ENCODE measurements at places on chromosomes 2 and 18.

- no peak for DNase-seq
These were observed 21.3 kb upstream of the ICOS start for GRCh38 chr2:203915256-203915655.

DNA sequence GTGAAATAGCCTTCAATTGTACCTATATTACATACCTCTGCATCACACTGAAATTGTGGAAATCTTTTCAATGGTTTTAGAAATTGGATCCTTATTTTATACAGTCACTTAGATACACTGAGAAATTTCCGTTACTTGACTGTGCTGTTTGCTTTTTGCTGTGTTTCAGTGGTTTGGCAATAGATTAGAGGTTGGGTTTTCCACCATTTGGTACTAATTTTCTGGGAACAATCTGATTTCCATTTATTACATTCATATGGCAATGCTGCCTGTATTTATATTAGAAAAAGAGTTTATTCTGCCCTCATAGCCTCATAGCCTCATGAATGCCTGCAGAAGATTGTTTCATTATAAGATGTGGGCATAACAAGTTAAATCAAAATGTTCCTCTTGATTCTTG is 285.0 kb downstream of the GULP1 start:
- no peak for DNase-seq

DNA sequence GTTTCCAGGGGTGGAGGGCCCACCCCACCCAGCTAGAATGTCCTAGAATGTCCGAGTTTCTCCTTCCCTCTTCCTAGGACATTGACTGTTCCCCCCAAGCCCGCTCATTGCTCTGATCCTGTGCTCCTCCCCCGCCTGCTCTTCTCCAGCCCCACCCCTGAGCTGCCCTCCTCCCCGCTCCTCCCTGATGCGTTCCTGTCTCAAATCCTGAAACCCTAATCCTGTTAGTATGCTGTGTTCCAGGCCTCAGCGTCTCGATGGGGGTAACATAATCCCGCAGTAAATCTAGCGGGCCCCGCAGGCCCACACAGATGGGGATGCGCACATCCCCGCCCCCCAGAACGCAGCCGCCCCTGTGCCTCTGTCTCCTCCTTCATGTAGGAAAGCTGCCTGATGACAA is 51.3 kb downstream of the NRP2 start:
- DNase-seq, result no peak

DNA sequence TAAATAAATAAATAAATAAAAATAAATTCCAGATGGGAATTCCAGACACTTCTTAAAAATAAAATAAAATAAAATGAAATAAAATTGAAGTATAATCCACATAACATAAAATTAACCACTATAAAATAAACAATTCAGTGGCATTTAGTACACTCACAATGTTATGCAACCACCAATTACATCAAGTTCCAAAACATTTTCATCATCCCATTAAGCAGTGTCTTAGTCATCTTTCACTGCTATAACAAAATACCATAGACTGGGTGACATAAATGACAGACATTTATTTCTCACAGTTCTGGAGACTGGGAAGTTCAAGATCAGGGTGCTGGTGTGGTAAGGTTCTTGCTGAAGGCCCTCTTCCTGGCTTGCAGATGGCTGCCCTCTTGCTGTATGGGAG is 22.6 kb upstream of the PROKR1 start:
- DNase-seq, result no peak

GRCh38 chr18:70025580-70025979 is 77.9 kb upstream of the CD226 start:
- no peak for DNase-seq

- no peak for DNase-seq
These were observed 150.1 kb upstream of the RIOK3 start for GRCh38 chr18:23302851-23303527.

- no peak for DNase-seq
These were observed 1579.5 kb downstream of the LRP1B start for GRCh38 chr2:140551287-140551686.

DNA sequence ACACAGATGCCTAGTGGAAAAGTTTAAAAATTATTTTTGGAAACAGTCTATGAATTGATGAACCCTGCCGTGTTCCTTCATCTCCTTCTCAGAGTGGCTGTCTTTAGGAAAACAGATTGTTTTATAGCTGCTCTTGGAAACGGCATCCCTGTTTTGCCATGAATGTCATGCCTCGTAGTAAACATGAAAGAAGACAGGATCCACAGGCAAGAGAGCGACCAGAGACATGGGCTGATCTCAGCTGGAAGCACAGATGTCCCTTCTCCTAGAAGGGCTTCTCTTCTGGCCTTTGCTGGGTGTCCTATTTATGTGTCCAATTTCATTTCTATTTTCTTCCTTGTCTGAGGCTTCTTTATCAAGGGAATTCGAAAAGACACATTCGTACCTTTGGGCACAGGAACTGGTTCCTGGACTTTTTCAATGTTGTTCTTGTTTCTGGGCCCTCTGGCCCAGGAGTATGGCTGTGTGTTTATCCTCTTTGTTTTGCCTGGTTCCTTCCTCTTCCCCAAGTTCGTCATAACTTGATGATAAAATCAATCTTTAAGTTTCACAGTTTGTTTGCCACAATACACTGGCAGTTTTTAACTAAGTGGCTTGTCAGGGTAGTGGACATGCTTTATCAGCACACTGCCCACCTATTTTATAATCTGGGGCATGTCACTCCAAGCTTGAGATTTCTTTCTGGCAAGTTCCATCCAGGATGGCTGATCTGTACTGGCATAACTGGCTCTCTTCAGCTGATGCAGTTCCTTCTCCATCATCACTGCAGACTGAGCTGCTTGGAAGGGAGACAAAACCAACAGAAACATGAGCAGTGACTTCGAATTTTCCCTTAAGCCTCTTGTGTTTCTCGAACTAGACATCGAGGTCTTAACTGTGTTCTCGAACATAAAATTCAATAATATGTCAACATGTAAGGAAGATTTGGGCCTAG is 63.2 kb upstream of the MGAT4A start:
- no peak for DNase-seq

- no peak for DNase-seq
These were observed 667.6 kb upstream of the ACVR2A start for GRCh38 chr2:147177071-147177857.

DNA sequence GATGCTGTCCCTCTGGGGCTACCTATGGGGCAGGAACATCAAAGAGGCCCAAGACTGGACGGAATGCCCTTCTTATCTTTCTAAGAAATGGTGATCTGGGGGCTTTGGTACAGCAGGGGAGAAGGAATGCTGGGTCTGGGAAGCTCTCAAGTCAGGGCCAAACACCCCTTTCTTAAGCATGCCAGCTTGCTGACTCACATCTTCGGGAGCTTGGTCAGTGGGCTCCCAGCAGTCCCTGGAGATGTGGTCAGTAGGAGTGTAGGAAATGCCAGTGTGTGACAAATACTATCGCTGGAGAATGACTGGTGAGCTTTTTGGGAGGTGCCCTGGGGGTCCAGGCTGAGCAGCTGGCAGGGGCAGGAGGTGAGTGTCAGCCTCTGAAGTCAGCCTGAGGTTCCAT is 105.0 kb upstream of the CDC42EP3 start:
- DNase-seq, result no peak

DNA sequence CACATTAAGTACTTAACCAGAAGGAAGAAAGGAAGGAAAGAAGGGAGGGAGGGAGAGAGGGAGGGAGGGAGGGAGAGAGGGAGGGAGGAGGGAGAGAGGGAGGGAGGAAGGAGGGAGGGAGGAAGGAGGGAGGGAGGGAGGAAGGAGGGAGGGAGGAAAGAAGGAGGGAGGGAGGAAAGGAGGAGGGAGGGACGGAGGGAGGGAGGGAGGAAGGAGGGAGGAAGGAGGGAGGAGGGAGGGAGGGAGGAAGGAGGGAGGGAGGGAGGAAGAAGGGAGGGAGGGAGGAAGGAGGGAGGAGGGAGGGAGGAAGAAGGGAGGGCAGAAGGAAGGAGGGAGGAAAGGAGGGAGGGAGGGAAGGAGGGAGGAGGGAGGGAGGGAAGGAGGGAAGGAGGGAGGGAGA is 363.3 kb downstream of the MBD2 start:
- no peak for DNase-seq

- no peak for DNase-seq
These were observed 13.9 kb downstream of the STAT1 start for GRCh38 chr2:190999949-191000665.

DNA sequence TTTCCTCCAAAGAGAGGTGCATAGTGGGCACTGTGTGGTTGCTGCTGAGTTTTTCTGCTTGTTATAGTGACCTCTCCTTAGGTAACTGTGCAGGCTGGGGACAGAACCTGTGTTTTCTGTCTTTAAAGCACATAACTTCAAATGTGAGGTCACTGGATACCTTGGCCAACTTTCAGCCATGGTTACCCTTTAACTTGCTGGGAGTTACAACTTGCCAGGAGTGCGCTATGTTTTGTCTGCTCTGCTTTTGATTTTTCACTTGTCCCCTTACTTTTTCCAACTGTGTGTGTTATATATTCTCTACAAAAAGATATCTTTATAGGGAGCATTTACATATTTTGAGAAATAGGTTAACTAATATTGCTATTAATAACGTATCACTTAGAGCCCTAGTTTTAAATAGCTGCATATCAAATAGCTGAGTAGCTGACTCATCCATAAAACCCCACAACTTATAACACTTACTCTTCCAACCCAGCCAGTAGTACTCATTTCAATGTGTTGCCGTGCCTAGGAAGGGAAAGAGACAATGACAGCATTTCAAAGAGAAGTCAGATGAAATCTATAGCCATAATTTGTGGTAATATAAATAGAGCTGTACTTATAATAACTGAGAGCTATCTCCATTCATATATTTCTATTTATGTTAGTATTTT is 51.6 kb downstream of the DPP4 start:
- no peak for DNase-seq

GRCh38 chr2:13002536-13003331 is 286.0 kb downstream of the TRIB2 start:
- DNase-seq, result no peak

GRCh38 chr2:159051661-159052060 is 83.2 kb downstream of the TANC1 start:
- no peak for DNase-seq

DNA sequence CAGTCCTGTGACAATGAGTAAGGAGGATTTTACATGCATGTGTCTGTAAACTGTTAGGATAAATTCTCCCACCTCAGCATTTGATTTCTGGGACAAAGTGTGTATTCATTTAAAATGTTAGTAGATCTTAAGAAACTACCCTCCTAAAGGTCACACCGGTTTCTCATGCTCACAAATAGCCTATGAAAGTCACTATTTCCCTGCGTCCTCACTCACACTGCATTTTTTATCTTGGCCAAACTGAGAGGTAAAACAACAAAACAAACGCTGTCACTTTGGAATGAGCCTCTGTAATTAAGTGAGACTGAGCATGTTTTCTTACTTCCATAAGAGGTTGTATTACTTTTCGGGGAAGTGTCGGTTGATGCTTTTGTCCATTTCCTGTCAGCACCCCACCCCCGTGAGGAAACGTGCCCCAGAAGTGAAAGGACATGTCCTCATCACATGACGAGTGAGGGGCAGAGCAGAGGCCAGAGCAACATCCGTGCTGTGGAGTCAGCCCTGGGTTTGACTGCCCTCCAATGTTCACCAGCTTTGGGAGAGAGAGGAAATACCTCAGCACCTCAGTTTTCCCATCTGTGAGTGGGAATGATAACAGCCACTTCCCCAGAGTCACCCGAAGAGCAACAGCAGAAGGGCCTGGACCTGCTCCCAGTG is 3.1 kb downstream of the GYPC start:
- no peak for DNase-seq

- DNase-seq, result no peak
These were observed 29.4 kb downstream of the SPRED2 start for GRCh38 chr2:65402780-65403528.

Data from nucleus accumbens (tissue), 56 donors.